ENCODE measurements at places on chromosomes 7 and 10. TPM values are rescaled to one million over a fixed set of nuclear protein-coding genes. Genes with fewer than 3 reads are reported as not detected.

DNA sequence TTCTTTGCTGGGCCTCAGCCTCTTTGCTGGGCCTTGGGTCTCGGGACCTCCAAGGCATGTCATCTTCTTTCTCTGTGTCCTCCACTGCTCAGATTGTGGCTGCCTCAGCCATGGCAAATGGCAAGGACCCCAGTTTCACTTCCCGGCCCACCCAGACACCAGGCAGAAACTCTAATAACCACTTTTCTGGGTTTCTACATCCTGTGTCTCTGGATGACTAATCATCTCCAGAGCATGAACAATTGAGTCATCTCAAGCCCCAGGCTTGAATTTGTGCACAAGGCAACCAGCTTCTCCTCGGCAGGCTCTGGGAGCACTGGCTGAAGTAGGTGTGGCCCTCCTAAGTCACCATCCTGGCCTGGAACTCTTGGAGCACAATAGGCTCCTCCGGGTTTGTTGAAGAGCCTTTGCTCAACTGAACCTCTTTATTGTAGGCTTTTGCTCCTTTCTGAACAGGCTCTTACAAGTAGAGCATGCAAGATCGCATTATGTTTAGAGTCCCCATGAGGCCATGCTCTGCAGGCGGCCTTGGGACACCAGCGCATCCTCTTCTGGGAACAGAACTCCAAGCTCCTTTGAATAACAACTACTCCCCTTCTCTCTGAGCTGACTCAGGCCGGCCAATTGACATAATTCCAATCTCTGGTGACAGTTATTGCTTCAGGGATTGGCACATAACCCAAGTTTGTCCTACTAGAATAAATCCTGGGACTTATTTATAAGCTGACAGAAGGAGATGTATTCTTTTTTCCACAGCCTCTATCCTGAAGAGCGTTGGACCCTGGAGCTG, 218.1 kb downstream of the WDR11 start:
- DNase-seq: no peak

GRCh38 chr7:5766321-5766761, 15.1 kb downstream of the RNF216 start:
- DNase-seq: no peak

DNA sequence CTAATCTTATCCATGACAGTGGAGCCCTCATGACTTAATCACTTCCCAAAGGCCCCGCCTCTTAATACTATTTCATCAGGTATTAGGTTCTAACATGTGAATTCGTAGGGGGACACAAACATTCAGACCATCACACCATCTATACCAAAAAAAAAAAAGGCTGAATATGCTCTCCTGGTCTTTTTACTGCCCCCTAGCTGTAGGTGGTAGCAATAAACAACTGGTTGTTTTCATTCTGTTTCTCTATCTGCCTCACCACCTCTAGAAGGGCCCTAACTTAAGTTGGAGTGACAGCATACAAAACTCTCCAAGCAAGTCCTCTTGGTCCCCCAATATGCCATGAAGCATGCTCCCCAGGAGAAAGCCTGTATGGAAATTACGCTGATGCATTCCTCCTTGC, 94.1 kb downstream of the GRM8 start:
- no peak for DNase-seq

PSPH gene
- total RNA-seq: 21.0 TPM

TMEM60 gene
- total RNA-seq: 6.2 TPM

VSIR gene
- total RNA-seq: 109 TPM

DNA sequence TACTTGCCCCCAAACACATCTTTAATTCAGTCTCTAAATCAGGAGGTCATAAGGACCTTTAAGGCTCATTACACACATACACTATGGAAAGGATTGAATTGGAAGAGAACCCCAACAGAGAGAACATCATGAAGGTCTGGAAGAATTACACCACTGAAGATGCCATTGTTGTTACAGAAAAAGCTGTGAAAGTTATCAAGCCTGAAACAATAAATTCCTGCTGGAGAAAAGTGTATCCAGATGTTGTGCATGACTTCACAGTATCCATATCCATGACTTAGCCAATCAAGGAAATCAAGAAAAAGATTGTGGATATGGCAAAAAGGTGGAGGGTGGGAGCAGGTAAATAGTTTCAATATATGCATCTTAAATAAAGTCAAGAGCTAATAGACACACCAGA, 13.7 kb downstream of the LIPA start:
- DNase-seq: no peak

DNA sequence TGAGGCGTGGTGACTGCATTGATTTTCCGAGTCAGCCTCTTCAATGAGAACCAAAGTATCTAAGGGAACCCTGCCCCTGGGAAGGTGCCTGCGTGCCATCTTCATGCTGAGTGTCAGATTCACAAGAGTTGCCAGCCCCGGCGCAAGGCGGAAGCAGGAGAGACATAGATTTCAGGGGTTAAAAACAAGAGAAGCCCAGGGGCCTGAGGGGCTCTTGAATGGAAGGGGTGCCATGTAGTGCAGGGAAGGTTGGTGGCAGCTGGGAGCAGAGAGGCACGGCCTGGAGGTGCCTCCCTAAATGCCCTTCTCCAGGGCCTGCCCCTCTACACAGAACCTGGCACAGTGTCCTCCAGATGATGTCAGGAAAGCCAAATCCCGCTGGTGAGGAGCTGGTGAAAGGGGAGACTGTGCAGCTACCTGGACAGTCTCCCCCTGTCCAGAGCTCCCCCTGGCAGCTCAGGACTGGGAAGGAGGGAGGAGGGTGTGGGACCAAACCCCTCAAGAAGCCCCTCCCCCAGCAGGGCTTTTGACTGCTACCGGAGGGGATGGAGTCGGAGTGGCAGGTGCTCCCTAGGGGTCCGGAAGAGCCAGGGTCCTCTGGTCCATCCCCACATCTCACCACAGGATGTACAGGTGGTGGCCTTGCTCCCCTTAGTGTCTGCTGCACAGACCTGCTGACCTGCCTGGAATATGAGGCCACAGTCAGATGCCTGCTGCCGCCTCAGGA, 137.9 kb downstream of the TCERG1L start:
- no peak for DNase-seq

DNA sequence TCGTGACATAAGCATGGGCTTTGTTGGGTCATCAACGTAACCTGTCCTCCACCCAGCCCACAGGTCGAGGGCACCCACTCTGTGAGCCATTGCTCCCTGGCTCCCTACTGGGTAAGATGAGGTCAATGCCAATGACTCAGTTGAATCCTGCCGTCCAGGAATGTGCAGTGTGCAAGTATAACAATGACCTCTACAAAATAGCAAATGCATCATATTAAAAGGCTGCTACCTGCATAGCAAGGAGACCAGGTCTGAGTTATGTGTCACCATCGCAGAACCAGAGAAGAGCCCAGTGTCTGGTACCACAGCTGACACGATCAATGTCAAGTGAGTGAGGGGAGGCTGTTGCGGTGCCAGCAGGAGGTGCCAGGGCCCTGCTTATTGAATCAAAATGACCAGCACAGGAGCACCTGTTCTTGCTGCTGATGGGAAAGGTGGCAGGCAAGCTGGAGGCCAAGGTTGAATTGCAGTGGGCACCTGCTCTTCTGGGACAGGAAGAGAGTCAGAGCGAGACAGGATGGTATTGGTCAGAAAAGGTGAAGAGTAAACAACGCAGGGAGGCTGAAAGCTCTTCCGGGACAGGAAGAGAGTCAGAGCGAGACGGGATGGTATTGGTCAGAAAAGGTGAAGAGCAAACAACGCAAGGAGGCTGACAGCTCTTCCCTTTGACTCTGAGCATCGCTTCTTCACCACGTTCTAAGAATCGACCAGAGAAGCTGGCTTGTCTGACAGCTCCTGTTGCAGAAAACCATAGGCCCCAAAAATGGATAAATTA, 108.7 kb upstream of the ADAM12 start:
- no peak for DNase-seq
